ENCODE measurements at places on chromosomes 5 and 9.

DNA sequence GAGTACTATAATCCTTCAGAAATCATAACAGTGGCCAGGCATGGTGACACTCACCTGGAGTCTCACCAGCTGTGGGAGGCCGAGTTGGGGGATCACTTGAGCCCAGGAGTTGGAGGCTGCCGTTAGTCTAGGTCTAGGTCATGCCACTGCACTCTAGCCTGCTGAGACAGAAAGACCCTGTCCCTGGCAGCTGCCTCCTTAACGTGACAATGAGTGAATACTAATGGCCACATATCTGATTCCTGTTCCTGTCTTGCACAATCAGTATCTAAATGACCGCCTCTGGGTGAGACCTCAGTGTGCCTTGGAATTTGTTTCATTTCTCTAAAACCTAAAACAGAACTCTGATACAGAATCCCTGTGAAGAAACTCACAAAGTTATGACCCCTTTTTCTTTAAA, 131.0 kb upstream of the DAB2 start:
- DNase-seq: no peak

DNA sequence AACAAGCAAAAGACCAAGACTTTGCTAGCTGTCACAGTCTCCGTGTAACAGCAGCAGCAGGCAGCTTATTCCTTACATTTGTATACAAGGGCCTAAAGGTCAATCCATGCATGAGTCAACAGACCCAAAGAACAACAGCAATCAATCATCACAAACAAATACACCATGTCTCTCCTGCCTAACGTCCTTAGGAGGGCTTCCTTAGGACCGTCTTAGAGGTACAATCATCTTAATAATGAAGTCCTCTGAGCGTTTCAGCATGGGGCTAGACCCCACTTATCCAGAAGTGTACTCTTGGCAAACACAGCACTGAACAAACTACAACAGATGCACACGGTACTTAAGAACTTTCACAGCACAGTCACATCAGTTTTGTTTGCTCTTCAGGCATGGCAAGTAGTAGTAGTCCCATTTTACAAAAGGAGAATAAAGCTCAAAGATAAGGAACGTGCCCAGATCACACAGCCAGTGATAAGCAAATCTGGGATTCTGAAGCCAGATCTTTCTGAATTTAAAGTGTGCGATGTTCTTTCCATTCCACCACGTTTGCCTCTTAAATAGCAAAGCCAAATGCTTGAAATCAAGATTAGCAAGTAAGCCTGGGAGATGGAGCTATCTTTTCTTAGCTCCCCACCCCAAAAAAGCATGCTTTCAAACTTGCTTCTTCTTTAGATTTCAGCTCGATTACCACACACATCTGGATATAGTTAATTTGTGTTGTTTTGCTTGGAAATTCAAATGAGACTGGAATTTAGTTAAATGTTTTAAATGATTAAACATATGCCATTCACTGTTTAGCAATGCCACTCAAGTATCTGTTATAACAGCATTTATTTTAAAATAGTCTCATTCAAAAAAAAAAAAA, 24.2 kb downstream of the PSMB7 start:
- DNase-seq: no peak

DNA sequence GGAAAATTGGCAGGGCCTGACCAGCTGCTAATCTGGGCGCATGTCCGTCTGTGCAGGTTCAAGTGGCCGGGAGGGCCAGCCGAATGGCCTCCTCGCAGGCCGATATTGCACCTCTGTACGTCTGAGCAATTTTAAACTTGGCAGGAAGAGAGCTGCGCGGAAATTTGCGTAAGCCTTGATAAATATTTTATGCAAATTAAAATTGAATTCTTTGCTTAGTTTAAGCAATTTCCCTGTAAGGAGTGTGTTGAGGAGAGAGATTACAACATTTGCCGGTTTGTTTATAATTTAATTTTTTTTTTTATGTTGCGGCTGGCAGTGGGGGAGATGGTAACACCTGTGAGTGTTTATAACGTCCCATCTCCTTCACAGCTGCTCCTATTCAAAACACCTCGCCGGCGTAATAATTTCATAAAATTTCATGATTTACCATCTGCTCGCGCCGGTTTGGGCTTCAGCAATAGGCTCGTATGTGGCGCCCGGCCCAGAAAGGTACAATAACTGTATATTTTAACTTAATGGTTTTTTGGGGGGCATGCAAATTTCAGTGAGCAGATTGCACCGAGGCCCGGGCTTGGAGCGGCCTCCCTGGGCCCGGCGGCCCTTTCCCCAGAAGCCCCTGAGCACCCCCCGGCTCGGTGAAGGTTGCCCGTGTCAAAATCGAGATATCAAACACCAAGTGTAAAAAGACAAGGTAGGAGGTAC, 269.4 kb upstream of the MVB12B start:
- no peak for DNase-seq

DNA sequence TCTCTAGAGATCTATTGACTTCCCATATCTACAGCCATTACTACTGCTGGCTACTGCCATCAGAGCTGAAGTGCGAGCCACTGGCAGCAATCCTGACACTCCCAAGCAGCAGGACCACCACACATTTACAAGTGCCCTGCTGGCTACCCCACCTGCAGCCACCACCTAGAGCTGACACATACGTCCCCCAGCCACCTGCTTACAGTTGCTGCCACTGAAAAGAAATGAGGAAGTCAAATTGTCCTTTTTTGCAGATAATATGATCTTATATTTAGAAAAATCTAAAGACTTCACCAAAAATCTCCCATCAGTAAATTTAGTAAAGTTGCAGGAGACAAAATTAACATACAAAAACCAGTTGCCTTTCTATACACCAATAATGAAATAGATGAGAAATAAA, 48.4 kb downstream of the ZNF484 start:
- no peak for DNase-seq

- DNase-seq: no peak
Observed at GRCh38 chr9:2228132-2228531, 213.0 kb downstream of the SMARCA2 start.

- no peak for DNase-seq
Observed at GRCh38 chr5:32013658-32014057, 160.5 kb downstream of the GOLPH3 start.

DNA sequence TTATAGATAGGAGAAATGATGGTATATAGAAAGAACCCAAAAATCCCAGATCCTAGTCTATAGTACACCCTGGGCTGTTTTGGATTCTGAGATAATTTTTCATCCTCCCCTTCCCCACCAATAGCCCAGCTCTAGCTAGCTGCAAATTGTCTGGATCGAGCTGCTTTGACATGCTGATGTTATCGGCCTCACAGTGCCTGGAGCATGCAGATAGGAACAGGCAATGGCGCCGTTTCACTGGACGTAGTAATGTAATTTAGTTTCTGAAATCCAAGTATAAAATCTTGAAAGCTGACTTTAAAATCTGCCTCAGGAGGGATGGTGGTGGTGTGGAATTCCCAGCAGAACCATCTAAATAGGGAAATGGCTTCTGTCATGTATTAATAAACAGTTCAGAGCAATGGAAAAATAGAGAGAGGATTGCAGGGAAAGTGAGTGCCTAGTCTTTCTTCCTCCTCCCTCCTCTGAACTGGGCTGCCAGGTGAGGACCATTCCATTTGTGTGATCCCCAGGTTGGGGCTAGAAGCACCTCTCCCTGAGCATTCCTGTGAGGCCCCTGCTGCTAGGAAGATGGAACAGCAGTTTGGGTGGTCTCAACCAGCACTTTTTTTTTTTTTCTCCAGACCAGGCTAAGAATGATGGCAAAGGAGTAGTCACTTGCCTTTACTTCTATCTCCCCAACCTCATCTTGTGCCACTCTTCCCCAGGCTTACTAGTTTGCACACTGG, 31.9 kb downstream of the FAM219A start:
- no peak for DNase-seq

DNA sequence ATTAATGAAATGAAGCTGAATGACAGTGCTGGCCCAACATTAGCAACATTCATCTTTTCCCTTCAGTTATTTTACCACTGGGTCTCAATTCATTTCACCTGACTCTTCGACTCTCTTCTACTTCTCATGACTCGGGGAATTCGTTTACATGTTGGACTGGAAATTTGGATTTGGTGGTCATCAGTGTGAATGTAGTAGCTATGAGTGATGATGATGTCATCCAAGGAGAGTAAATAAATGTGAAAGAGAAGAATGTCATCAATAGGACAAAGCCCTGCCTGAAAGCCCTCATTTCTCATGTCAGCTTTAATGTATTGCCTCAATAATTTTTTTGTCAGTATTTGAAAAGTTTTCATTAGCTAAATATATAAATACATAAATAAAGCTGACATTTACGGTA, 21.9 kb upstream of the CFAP95 start:
- no peak for DNase-seq

- DNase-seq: peak; percentile 88
Observed at GRCh38 chr5:134510970-134511795, 14.3 kb upstream of the JADE2 start.

- no peak for DNase-seq
Observed at GRCh38 chr9:2059274-2059929, 44.3 kb downstream of the SMARCA2 start.

DNA sequence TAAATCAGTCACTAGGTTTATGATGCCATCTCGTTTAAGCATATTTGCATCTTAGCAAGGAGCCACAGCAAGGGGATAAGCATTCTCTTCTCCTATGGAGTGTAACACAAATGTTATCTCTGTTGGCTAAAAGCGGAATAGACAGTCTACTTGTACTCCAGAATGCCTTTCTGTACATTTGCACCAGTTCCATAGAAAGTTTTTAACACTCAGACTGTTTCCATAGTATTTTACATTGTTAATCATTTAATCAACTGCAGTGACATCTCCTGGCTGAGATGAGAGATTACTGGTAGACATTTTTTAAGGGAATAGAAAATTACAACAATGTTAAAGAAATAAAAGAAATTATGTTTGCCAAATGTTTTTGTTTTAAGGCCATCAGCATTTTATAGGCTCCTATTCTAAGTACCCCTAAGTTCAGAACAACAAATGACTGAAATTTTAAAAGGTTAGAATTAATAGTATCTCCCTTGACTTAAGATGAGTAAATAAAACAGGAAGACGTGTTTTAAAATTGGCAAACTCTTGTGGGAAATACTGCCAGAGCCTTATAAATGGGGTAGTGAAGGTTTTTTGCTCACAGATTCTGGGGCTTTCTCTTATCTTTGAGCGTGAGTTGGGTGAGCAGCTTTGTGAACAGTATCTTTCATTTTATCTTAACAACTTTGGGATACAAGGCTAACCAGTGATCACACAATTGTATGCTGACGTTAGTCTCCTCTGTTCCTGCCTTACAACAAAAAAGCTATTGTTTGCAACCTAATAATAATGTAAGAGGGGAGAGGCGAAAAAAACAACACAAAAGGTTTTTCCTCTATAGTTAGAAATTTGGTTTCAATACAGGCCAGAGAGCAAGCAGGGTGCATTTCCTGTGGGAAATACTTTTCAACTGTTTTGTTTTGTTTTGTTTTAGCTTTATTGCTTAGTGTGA, 294.3 kb downstream of the FBXL7 start:
- no peak for DNase-seq

DNA sequence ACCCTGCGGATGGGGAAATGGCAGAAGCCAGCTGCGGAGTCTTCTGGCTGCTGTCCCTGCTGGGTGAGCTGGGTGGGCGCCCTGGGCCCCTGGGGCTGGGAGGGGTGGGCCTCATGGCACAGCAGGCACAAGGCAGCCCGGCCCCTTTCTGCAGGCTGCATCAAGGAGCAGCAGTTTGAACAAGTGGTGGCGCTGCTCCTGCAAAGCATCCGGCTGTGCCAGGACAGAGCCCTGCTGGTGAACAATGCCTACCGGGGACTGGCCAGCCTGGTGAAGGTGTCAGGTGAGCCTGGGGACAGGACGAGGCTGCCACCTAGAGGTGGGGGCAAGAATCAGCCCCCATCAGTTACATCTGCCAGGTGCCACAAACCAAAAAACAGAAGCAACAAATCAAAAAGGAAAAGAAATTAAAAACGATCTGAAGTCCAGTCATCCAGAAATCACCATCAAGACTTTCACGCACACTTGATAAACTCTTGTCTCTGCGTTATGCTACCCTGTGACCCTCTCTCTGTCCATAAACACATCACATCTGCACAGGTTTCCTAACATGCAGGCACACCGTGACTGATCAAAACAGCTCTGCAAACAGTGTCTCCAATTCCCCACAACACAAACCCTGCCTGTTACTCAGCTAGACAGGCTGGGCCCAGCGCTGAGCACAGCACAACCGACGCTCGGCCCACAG, 13.9 kb downstream of the REXO4 start:
- peak; percentile 7 for DNase-seq

DNA sequence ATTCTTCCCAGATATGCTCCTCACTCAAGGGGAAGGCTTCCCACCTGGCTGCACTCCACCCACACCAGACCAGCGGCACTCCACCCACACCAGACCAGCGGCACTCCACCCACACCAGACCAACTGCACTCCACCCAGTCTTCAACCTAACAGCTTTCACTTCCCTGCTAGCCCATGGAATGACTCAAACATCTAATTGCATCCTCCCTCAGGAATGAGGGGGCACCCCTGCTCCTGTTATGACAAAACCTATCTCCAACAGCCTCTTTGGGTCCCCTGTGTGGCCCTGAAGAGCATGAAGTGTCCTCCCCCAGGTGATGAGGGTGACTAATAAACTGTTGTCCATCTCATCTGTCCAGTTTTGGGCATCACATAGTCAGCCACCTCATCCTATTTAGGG, 556.6 kb upstream of the TUSC1 start:
- no peak for DNase-seq

- DNase-seq: no peak
Observed at GRCh38 chr5:135916638-135917263, 21.1 kb upstream of the IL9 start.

GRCh38 chr9:128684325-128685199, 4.5 kb upstream of the SET start:
- peak; percentile 61 for DNase-seq

- no peak for DNase-seq
Observed at GRCh38 chr5:109574985-109575384, 114.7 kb upstream of the MAN2A1 start.

GRCh38 chr9:123348317-123348992, 7.5 kb upstream of the CRB2 start:
- no peak for DNase-seq

DNA sequence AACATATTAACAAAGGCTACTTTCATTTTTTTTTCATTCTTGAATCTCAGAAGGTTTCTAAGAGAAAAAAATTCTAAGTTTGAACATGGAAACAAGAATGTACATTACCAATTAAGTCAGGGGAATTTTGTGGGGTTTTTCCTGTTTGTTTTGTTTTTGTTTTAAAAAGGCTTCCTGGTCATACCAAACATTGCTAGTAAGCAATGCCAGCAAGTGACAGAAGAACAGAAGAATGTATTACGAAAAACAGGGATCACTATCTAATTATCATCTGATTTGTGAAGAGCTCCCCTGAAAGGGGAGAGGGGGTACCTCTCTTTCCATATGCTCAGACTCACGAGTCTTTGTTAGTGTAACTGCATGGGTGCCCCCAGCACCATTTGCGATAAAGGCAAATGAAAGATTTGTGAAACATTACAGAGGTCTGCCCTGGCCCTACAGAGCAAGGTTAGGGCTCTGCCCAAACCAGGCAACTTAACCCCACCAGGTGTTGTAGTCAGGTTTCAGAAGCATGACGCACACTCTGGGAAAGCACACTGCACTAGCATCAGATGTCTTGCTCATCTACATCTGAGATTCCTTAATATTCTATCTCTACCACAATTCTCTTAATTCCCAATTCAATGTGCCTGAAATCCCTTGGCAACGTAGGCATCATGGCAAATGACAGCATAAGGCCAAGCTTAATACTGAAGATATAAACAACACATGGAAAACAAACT, 268.2 kb downstream of the MLLT3 start:
- no peak for DNase-seq

GRCh38 chr9:17322882-17323864, 188.3 kb downstream of the CNTLN start:
- DNase-seq: no peak

- no peak for DNase-seq
Observed at GRCh38 chr5:66661149-66661548, 65.0 kb downstream of the MAST4 start.

Data from kidney epithelial cell (primary cell).